ENCODE measurements at places on chromosomes 12 and 14.
A peak's percentile ranks its signal among the peaks of the same experiment; 100 is the strongest.

GRCh38 chr14:79630288-79630960 is 580.9 kb downstream of the DIO2 start:
- no peak for DNase-seq
- H3K27me3 ChIP-seq, result no peaks in the 10 kb centered on the region
- H3K36me3 ChIP-seq, result no peaks in the 10 kb centered on the region
- no peak overlapping the region for H3K27ac ChIP-seq

- DNase-seq, result no peak
- no peaks in the 10 kb centered on the region for H3K4me1 ChIP-seq
- H3K36me3 ChIP-seq, result no peaks in the 10 kb centered on the region
- no peak overlapping the region for H3K4me3 ChIP-seq
Measured at GRCh38 chr12:106145539-106146447, 7.0 kb upstream of the NUAK1 start.

GRCh38 chr14:92844204-92844603 is 50.1 kb downstream of the GOLGA5 start:
- H3K36me3 ChIP-seq, result peaks cover 9% of the 10 kb centered on the region
- peaks cover 22% of the 10 kb centered on the region for H3K4me1 ChIP-seq
- peak; percentile 22 for DNase-seq

DNA sequence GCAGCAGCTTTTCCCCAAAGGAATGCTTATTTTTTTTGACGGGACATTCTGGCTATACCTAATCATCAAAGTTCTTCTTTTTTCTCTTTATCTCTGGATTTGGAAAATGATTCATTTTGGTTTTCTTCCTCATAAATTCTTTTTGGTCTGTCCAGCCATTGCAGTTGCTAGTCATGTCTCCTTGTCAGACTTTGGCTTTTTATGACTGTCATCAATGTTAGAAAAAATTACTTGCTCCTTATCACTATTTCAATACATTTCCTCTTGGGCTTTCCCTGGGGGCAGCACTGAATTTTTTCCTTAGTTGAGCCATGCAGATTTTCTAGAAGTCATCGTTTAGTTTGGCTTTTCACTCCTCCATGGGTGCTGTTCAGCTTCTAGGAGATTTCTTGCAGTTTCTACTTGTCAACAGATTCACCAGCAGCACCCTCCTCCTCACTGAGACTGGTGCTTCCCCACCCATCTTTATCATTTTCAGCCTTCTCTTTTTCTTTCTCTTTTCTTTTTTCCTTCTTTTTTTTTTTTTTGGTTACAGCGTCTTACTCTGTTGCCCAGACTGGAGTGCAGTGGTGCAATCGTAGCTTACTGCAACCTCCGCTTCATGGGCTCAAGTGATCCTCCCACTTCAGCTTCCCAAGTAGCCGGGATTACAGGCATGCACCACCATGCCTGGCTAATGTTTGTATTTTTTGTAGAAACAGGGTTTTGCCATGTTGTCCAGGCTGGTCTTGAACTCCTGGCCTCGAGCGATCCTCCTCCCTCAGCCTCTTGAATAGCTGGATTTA is 5.2 kb downstream of the ADIPOR2 start:
- no peak overlapping the region for H3K27ac ChIP-seq
- no peak for DNase-seq
- no peak overlapping the region for H3K4me3 ChIP-seq
- no peaks in the 10 kb centered on the region for H3K27me3 ChIP-seq
- H3K36me3 ChIP-seq, result peaks cover 35% of the 10 kb centered on the region

GRCh38 chr12:122884860-122885259 is 11.1 kb downstream of the VPS37B start:
- peaks cover 91% of the 10 kb centered on the region for H3K4me1 ChIP-seq
- no peak overlapping the region for H3K4me3 ChIP-seq
- H3K27ac ChIP-seq, result no peak overlapping the region
- H3K27me3 ChIP-seq, result no peaks in the 10 kb centered on the region
- peaks cover 49% of the 10 kb centered on the region for H3K36me3 ChIP-seq
- no peak for DNase-seq

- H3K36me3 ChIP-seq, result no peaks in the 10 kb centered on the region
- peaks cover 31% of the 10 kb centered on the region for H3K27me3 ChIP-seq
- H3K4me3 ChIP-seq, result no peak within 1 kb of the TSS
- H3K27ac ChIP-seq, result no peak within 1 kb of the TSS
- no peak for DNase-seq
- H3K4me1 ChIP-seq, result peaks cover 4% of the 10 kb centered on the region
Measured at GRCh38 chr12:10178821-10179220, at the start of gene TMEM52B. Gene TMEM52B, plus strand, starts transcription at chr12:10179032. Its CDS starts 543 bp downstream, at chr12:10179575.

DNA sequence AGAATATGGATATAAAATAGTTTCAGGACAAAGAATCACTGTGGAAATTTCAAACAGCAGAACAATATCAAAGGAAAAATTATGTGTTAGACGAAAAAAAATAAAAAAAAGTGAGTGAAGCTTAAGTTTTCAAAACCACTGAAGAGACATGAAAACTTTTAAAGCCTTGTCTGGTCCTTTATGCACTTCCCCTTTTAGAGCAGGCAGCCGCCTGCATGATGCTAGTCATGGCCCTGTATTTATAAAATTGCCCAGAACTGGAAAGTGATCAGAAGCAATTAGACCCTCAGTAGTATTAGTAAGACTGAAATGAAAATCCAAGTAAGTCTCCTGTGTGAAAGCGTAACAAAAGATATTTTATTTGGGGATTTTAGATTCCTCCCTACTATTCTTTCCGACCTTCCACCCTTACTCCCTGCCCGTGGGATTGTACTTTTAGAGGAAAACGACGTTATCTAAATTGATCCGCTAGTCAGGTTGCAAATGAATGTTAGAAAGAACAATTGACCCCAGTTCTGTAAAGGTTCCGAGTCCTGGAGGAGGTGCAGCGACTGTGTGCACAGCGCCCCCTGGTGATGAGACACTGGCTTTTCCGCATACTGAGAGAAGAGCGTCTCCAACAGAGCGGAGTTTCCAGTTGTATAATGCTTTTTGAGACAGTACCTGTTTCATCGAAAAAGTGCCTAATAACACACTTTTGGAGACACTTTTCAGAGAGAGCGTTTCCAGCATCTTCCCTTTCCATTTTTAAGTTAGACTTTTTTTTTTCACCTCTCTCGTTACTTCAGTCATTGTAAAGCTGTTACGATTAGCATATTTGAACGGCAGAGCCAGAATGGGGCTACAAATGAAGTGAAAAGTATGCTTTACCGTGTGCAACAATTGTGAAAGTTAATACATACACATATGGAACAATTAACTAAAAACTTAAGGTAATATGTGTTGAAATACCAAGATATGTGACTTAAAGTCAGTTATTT is 12.4 kb downstream of the MGST1 start:
- no peaks in the 10 kb centered on the region for H3K4me1 ChIP-seq
- no peaks in the 10 kb centered on the region for H3K36me3 ChIP-seq
- no peak overlapping the region for H3K27ac ChIP-seq
- peak; percentile 5 for DNase-seq

- no peaks in the 10 kb centered on the region for H3K27me3 ChIP-seq
- peak; percentile 84 for DNase-seq
- H3K4me1 ChIP-seq, result peaks cover 49% of the 10 kb centered on the region
- H3K27ac ChIP-seq, result peak overlapping the region; percentile 100
- H3K4me3 ChIP-seq, result peak overlapping the region; percentile 99
Measured at GRCh38 chr14:60247994-60248696, 876 bp upstream of the PPM1A start.

- no peaks in the 10 kb centered on the region for H3K27me3 ChIP-seq
- H3K27ac ChIP-seq, result no peak overlapping the region
- H3K36me3 ChIP-seq, result no peaks in the 10 kb centered on the region
- no peak overlapping the region for H3K4me3 ChIP-seq
Measured at GRCh38 chr12:46675736-46676135, 150.1 kb downstream of the SLC38A4 start.

DNA sequence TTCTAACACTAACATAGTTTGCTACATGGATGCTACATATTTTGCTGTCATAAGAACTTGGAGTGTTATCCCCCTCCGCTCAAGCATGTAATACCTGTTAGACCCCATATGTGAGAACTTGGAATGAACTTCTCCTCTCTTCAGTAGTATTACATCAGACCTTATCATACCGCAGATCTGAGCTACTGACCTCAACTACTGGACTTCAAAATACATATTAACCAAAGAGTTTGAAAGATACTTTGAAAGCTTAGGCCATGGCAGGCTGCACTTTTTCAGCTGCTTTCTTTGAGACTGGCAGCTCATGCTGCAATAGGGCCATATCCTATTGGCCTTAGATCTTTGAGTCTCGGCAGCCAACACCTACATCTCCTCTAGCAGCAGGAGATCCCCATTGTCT is 74.8 kb downstream of the EEA1 start:
- H3K27ac ChIP-seq, result no peak overlapping the region
- DNase-seq, result no peak
- H3K4me1 ChIP-seq, result no peaks in the 10 kb centered on the region
- no peak overlapping the region for H3K4me3 ChIP-seq

GRCh38 chr12:13339538-13339937 is 143.0 kb downstream of the EMP1 start:
- no peak overlapping the region for H3K27ac ChIP-seq
- H3K4me3 ChIP-seq, result no peak overlapping the region
- peaks cover 13% of the 10 kb centered on the region for H3K27me3 ChIP-seq
- DNase-seq, result no peak
- no peaks in the 10 kb centered on the region for H3K4me1 ChIP-seq

- no peak for DNase-seq
- no peaks in the 10 kb centered on the region for H3K36me3 ChIP-seq
- H3K4me3 ChIP-seq, result no peak overlapping the region
- no peaks in the 10 kb centered on the region for H3K27me3 ChIP-seq
- H3K4me1 ChIP-seq, result no peaks in the 10 kb centered on the region
Measured at GRCh38 chr14:46964378-46964777, 312.8 kb upstream of the RPL10L start.

- H3K27me3 ChIP-seq, result peaks cover 3% of the 10 kb centered on the region
- H3K4me1 ChIP-seq, result peaks cover 11% of the 10 kb centered on the region
- no peaks in the 10 kb centered on the region for H3K36me3 ChIP-seq
- no peak overlapping the region for H3K27ac ChIP-seq
- H3K4me3 ChIP-seq, result no peak overlapping the region
Measured at GRCh38 chr12:6266541-6266966, 43.9 kb upstream of the PLEKHG6 start.

DNA sequence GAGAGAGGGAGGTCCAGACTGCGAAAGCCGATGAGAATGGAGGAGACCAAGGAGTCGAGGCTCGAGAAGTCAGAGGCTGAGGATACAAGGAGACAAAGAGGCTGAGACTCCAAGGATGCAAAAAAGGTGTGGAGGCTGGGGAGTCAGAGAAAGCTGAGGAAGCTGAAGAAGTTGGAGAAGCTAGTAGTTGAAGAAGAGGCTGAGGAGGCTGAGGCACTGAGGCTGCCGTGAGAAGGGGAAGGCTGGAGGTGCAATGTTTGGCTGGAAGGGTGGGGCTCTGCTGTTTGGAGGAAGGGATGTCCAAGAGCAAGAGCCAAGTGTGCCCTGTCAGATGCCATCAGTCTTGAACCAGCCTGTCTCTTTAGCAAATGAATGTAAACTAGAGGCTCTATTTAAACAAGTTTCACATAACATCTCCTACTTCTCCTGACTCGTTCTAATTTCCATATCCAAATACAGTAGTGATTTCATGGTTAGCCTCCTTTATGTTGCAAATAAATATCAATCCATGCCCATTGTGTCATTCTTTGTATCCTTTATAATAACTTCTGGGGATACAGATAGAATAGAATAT is 10.8 kb upstream of the SPTSSA start:
- no peak overlapping the region for H3K27ac ChIP-seq
- no peaks in the 10 kb centered on the region for H3K27me3 ChIP-seq
- H3K4me3 ChIP-seq, result no peak overlapping the region
- no peaks in the 10 kb centered on the region for H3K4me1 ChIP-seq
- DNase-seq, result no peak

DNA sequence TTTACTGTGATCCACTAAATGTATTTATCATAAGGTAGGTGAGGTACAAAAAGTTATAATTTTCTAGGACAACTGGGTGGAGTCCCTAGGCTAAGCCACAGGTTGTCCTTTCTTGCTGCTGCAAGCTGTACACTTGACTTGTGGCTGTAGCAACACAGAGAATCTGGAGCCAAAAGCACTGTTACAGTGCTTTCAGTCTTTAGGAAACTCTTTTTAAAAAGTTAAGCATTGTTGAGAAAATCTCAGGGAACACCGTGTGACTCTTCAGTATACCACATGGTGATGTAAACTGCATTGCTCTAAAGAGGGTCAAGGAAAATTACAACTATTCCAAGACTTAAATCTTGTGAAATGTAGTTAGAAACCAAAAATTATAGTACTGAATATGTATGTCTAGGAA is 11.4 kb downstream of the SLC15A5 start:
- no peaks in the 10 kb centered on the region for H3K4me1 ChIP-seq
- no peak overlapping the region for H3K4me3 ChIP-seq
- no peaks in the 10 kb centered on the region for H3K27me3 ChIP-seq
- DNase-seq, result no peak

- no peak overlapping the region for H3K27ac ChIP-seq
- H3K36me3 ChIP-seq, result no peaks in the 10 kb centered on the region
- H3K4me3 ChIP-seq, result no peak overlapping the region
- no peaks in the 10 kb centered on the region for H3K4me1 ChIP-seq
Measured at GRCh38 chr12:28698553-28698952, 450.5 kb upstream of the FAR2 start.

GRCh38 chr14:50791201-50791600 is 39.8 kb downstream of the NIN start:
- no peak for DNase-seq
- H3K4me3 ChIP-seq, result no peak overlapping the region
- peaks cover 81% of the 10 kb centered on the region for H3K4me1 ChIP-seq

GRCh38 chr14:68862954-68863594 is 70.2 kb upstream of the ZFP36L1 start:
- peak; percentile 66 for DNase-seq
- no peaks in the 10 kb centered on the region for H3K27me3 ChIP-seq
- no peak overlapping the region for H3K27ac ChIP-seq
- H3K36me3 ChIP-seq, result peaks cover 11% of the 10 kb centered on the region
- H3K4me3 ChIP-seq, result no peak overlapping the region

GRCh38 chr12:122651520-122652224 is 51.5 kb downstream of the HCAR2 start:
- no peak for DNase-seq
- H3K27ac ChIP-seq, result no peak overlapping the region
- H3K27me3 ChIP-seq, result no peaks in the 10 kb centered on the region
- H3K4me3 ChIP-seq, result no peak overlapping the region
- peaks cover 2% of the 10 kb centered on the region for H3K36me3 ChIP-seq
- peaks cover 7% of the 10 kb centered on the region for H3K4me1 ChIP-seq

DNA sequence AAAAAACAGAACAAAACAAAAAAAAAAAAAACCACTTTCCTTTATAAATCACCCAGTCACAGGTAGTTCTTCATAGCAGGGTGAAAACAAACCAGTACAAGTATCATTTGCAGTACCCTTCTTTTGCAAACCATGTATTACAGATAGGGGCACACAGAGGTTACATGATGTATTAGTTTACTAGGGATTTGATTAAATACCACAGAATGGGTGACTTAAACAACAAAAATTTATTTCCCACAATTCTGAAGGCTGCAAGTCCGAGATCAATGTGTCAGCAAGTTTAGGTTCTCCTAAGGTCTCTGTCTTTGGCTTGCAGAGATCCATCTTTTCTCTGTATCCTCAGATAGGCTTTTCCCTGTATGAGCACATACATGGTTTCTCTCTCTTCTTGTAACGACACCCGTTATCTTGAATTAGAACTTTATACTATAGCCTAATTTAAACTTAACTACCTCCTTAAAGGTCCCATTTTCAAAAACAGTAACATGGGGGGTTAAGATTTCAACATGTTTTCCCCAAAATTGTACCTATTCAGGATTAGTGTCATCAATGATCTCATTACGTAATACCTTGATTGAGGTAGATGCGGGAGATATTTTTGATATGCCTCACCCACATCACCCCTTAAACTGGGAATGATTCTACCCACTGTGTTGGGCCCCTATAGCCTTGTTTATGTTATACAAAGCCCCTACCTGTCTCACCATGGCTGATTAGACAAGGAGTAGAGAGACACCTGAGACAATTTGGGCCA is 3.5 kb upstream of the CEP128 start:
- H3K27ac ChIP-seq, result no peak overlapping the region
- no peak for DNase-seq
- H3K36me3 ChIP-seq, result peaks cover 3% of the 10 kb centered on the region
